ENCODE measurements at places on chromosomes 12 and 14.

GRCh38 chr12:93976024-93976423 is 172.4 kb upstream of the PLXNC1 start:
- H3K36me3 ChIP-seq, result peaks cover under 1% of the 10 kb centered on the region
- H3K27ac ChIP-seq, result no peak overlapping the region
- no peak for DNase-seq
- H3K4me1 ChIP-seq, result peaks cover 8% of the 10 kb centered on the region

DNA sequence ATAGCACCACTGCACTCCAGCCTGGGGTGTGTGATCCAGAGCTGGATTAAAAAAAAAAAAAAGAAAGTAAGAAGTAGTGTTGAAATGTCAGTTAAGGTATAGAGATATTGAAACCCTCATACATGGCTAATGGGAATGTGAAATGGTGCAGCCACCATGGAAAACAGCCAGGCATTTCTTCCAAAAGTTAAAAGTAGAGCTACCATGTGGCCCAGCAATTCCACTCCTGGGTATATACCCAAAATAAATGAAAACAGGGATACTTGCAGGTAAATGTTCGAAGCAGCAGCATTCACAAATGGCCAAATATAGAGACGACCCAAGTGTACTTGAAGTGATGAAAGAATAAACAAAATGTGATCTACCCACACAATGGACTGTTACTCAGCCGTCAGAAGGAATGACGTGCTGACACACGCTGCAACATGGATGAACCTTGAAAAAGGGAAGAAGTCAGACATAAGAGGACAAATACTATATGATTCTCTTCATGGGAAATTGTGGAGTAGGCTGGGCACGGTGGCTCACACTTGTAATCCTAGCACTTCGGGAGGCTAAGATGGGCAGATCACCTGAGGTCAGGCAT is 15.2 kb downstream of the IL31 start:
- no peak overlapping the region for H3K27ac ChIP-seq
- no peak overlapping the region for H3K4me3 ChIP-seq
- H3K36me3 ChIP-seq, result no peaks in the 10 kb centered on the region
- no peaks in the 10 kb centered on the region for H3K27me3 ChIP-seq

- H3K4me3 ChIP-seq, result no peak overlapping the region
- H3K27me3 ChIP-seq, result peaks cover 26% of the 10 kb centered on the region
- DNase-seq, result no peak
- no peak overlapping the region for H3K27ac ChIP-seq
Observed at GRCh38 chr14:35821564-35822411, 4.3 kb upstream of the BRMS1L start.

GRCh38 chr12:56031987-56032386 is 9.7 kb upstream of the RPS26 start:
- peaks cover 5% of the 10 kb centered on the region for H3K4me1 ChIP-seq
- H3K36me3 ChIP-seq, result peaks cover 36% of the 10 kb centered on the region
- no peak for DNase-seq

GRCh38 chr12:11734580-11735180 is 85.2 kb downstream of the ETV6 start:
- H3K27me3 ChIP-seq, result no peaks in the 10 kb centered on the region
- H3K4me3 ChIP-seq, result no peak overlapping the region
- H3K27ac ChIP-seq, result no peak overlapping the region
- no peak for DNase-seq
- H3K4me1 ChIP-seq, result no peaks in the 10 kb centered on the region

DNA sequence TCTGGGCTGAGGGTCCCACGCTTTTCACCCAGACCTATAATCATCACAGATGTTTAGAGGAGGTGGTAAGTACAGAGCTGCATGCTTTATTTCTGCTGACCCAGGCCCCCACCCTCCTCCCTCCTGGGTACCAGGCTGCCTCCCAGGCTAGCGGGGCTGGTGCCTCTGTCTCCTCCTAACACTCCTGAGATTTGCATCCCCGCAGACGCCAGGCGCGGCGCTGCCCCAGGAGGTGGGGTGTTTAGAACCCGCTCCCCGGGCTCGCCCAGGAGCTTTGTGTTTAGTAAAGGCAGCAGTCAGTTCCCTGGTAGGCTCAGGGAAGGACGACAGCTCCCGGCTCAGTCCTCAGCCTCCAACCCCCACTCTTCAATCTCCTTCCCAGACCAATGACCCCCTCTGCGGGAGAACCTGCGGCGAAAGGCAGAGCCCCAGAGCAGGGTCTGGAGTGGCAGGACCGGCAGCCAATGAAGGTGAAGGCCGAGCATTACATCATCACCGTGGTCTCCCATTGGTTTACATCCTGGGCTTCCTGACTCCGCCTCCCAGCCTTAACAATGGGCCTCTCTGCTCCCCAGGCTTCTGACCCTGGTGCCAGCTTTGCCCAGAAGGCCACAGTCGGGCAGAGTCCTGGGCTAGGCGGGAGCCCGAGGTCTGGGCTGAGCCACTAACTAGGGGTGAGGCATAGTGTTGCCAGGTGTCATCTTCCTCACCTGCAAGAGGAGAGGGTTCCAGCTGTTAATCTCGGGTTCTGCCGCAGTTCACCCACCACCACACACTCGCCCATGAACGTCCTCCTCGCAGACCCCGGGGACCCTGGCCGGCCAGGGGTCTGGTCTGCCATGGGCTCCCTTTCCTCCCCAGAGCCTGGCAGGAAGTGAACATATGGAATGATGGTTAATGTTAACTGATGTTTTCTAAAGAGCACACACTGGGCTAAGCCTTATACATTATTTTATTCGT is 57.5 kb downstream of the CALM1 start:
- H3K4me1 ChIP-seq, result peaks cover 28% of the 10 kb centered on the region
- H3K27me3 ChIP-seq, result no peaks in the 10 kb centered on the region
- peak overlapping the region; percentile 83 for H3K4me3 ChIP-seq
- H3K27ac ChIP-seq, result peak overlapping the region; percentile 94
- H3K36me3 ChIP-seq, result no peaks in the 10 kb centered on the region
- peak; percentile 90 for DNase-seq

GRCh38 chr14:24331731-24332267 is 3.1 kb downstream of the ADCY4 start:
- DNase-seq, result no peak
- H3K4me1 ChIP-seq, result peaks cover 11% of the 10 kb centered on the region
- H3K27me3 ChIP-seq, result peaks cover 66% of the 10 kb centered on the region
- H3K27ac ChIP-seq, result no peak overlapping the region
- no peaks in the 10 kb centered on the region for H3K36me3 ChIP-seq

- no peak overlapping the region for H3K4me3 ChIP-seq
- DNase-seq, result no peak
- peaks cover 12% of the 10 kb centered on the region for H3K4me1 ChIP-seq
- H3K27me3 ChIP-seq, result peaks cover 10% of the 10 kb centered on the region
Observed at GRCh38 chr12:40829738-40830144, 137.5 kb downstream of the CNTN1 start.

- peaks cover 9% of the 10 kb centered on the region for H3K27me3 ChIP-seq
- peak overlapping the region; percentile 6 for H3K4me3 ChIP-seq
- DNase-seq, result no peak
- H3K36me3 ChIP-seq, result peaks cover 2% of the 10 kb centered on the region
- H3K4me1 ChIP-seq, result peaks cover 33% of the 10 kb centered on the region
Observed at GRCh38 chr14:50947446-50947845, 3.2 kb upstream of the PYGL start.

- H3K4me3 ChIP-seq, result no peak overlapping the region
- peaks cover 56% of the 10 kb centered on the region for H3K4me1 ChIP-seq
- no peaks in the 10 kb centered on the region for H3K36me3 ChIP-seq
- H3K27ac ChIP-seq, result no peak overlapping the region
- H3K27me3 ChIP-seq, result no peaks in the 10 kb centered on the region
Observed at GRCh38 chr14:102188187-102188586, 48.5 kb downstream of the WDR20 start.

DNA sequence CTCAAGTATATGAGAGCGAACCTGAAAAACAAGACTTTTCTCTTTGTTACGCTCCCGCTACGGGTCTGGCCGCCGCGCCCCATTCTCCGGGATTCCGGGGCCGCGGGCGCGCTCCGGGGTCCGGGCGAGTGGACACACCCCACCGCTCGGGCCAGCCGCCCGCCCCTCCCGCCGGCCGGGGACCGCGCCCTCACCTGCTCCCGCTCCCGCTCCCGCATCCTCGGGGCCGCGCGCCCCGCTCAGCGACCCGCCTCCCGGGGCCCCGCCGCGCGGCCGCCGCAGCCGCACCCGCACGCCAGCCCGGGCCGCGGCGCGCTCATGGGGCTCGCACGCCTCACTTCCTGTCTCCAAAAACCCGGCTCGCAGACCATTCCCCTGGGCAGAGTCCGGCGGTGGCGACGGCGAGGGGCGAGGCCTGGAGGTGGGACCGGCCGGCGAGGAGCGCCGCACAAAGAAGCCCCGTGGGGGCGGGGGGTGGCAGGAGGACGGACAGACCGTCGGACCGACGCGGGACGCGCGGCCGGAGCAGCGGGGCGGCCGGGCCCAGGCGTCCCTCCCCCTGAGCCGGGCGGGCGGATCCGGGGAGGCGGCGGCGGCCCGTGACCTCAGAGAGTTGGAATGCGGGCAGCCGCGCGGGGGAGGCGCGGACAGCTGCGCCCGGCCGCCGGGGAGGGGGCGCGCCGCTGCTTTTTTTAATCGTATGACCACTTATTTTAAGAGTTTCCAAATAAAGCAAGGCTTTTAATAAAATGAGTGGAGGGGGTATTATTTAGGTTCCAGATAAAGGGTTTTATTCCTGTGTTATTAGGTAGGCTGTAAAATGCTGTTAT is at the start of gene PTPN21:
Gene PTPN21 (minus strand): TSS at position 551 of the 830 bp plus-strand sequence. CDS start 4,590 bp downstream, outside the sequence.
- H3K4me1 ChIP-seq, result peaks cover 28% of the 10 kb centered on the region
- H3K27ac ChIP-seq, result peak within 1 kb of the TSS; percentile 98
- H3K36me3 ChIP-seq, result no peaks in the 10 kb centered on the region
- peak within 1 kb of the TSS; percentile 94 for H3K4me3 ChIP-seq
- DNase-seq, result peak; percentile 65

GRCh38 chr14:54593860-54594259 is 26.9 kb downstream of the SAMD4A start:
- no peak overlapping the region for H3K4me3 ChIP-seq
- peaks cover 20% of the 10 kb centered on the region for H3K4me1 ChIP-seq
- H3K27ac ChIP-seq, result no peak overlapping the region

GRCh38 chr12:111412830-111413441 is 7.2 kb downstream of the SH2B3 start:
- DNase-seq, result no peak
- H3K4me1 ChIP-seq, result peaks cover 38% of the 10 kb centered on the region
- peak overlapping the region; percentile 31 for H3K27ac ChIP-seq
- peaks cover 2% of the 10 kb centered on the region for H3K36me3 ChIP-seq
- H3K27me3 ChIP-seq, result no peaks in the 10 kb centered on the region

DNA sequence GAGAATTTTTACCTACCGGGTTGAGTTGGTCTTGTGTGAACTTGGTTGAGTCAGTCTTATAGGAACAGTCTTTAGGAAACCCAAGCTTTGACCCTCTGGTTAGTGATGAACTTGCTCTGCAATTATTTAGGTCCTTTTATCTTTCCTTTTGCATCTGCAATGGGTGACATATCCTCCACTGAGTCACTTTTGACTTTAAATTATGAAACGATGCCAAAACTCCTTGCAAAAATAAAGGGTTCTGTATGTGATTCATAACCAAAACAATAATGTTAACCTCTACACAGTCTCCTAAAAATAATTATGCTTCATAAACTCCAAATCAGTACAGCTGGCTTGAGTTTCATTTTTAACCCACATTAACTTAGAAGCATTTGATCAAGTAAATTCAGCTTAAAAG is 979.4 kb downstream of the GALC start:
- no peaks in the 10 kb centered on the region for H3K4me1 ChIP-seq
- H3K27ac ChIP-seq, result no peak overlapping the region
- H3K36me3 ChIP-seq, result no peaks in the 10 kb centered on the region
- DNase-seq, result no peak

GRCh38 chr14:100442036-100442435 is 118.9 kb downstream of the SLC25A47 start:
- no peaks in the 10 kb centered on the region for H3K27me3 ChIP-seq
- peak overlapping the region; percentile 11 for H3K27ac ChIP-seq
- no peaks in the 10 kb centered on the region for H3K36me3 ChIP-seq
- H3K4me3 ChIP-seq, result no peak overlapping the region
- DNase-seq, result no peak
- peaks cover 40% of the 10 kb centered on the region for H3K4me1 ChIP-seq

DNA sequence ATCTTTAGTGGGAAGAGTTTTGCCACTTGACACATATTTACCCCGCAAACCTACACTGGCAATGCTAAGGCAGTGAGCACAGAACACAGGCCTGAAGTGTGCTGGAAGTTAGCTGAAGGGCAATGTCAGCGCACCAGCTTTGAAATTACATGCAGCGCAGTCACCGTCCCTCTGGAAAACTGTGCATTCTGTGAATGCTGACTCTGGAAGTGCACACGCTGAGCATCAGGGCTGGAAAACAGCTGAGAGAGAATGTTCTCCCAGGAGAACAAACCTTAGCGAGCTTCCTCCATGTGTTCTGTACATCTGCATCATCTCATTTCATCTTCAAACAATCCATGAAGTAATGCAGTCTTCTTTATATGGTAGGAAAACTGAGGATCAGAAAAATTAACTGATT is 448.2 kb downstream of the NRXN3 start:
- H3K36me3 ChIP-seq, result no peaks in the 10 kb centered on the region
- H3K4me1 ChIP-seq, result peaks cover 19% of the 10 kb centered on the region
- no peak overlapping the region for H3K27ac ChIP-seq
- DNase-seq, result no peak
- no peaks in the 10 kb centered on the region for H3K27me3 ChIP-seq
- H3K4me3 ChIP-seq, result no peak overlapping the region

DNA sequence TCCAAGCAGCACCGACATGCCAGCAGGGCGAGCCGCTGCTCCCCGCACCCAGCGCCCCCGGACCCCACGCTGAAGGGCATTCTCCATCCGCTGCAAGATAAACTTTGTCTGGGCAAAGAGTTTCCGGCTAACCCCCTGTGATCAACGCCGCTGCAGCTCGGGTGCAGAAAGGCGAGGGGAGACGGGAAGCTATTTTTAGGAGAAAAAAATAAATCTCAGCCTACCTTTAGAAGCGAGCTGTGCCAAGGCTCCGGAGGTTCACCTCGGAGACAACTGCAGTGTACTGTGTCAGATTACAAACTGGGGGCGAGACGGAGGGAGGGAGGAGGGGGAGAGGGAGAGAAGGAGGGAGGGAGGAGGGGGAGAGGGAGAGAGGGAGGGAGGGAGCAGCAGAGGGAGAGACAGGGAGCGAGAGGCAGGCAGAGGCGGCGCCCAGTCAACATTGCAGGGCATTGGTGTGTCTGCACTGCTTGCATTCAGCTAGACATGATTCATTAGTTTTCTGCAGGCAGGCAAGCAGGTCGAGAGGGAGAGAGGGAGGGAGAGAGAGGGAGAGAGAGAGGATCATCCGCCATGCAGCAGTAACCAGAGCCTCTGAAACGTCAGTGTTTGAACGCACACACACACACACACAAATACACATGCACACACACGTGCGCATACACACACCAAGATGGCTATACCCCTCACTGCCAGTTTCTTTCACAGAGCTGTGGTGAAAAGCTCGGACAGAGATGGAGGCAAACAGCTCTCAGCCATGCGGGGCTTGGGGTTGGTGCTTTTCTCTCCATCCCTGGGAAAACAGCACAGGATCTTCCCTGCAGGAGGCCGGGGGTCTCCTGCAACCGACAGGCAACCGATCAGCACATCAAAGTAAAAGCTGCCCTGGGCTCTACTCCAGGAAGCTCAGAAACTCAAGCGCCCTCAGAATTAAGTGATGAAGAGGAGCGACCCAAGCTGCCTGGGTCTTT is at the start of gene RIMBP2:
Gene RIMBP2 (minus strand): TSS at position 302 of the 971 bp plus-strand sequence. CDS start 237,286 bp downstream, outside the sequence.
- no peaks in the 10 kb centered on the region for H3K36me3 ChIP-seq
- peaks cover 67% of the 10 kb centered on the region for H3K27me3 ChIP-seq
- peaks cover 47% of the 10 kb centered on the region for H3K4me1 ChIP-seq
- peak within 1 kb of the TSS; percentile 90 for H3K4me3 ChIP-seq
- peak; percentile 20 for DNase-seq
